Fibroblast of lung (primary cell): ENCODE measurements at places on chromosomes 3 and 15.

- DNase-seq: peak; percentile 79
Observed at GRCh38 chr3:8607234-8608040, 37.2 kb downstream of the SSUH2 start.

GRCh38 chr15:91061997-91062396, 38.1 kb upstream of the SV2B start:
- DNase-seq: no peak

DNA sequence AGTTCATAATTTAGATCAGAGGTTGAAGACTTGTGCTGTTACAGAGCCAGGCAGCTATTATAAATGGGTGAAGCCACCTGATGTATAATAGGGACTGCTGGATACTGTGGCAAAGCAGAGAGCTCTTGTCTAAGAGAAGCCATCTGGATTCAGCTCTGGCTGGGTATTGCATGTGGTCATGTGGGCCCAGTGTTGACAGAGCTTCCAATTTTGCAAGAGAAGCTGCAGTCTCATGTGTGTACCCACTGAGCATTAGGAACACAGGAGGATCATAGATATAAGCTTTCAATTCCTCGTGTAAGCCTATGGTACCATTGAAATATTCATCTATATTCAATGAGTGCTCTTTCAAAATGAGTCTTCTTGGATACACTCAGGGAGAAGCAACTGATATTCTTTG, 303.9 kb upstream of the SLCO3A1 start:
- no peak for DNase-seq

GRCh38 chr3:107633327-107634098, 110.8 kb downstream of the BBX start:
- no peak for DNase-seq

DNA sequence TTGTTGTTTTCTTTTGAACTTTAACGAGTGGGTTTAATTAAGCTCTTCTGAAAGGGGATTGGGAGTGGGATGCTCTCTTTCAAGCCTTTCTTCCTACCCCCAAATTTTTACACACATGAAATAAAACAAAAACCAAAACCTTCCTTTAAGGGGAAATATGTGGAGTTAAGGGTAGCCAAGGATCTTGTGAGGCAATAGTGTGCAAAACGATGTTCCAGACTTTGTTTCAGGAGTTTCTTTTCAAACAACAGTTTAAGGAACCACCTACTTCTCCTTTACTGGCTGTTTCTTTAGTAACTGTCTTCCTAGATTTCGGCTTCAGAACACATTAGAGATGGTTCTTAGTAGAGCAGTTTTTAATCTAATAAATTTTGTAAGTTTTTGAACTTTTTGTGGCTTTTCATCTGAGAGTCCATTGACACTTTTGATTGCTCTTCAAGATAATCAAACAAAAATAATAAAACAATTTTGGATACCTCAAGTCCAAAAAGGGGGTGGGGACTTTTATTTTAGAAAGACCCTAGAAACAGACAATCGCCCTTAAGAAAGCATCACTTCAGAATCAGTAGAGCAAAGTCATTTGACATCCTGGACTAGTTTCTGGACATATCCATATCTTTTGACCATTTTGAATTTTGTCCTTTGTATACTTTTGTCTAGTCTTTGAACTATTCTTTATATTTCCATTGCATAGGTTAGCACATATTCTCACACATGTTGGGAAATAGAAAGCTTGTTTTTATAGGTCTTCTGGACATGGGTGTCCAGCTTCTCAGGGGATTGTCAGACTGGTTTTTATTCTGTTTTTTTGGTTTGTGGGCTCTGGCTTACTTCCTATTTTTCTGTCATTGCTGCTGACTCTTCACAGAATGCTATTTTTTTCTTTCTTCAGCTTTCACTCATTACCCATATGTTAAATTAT, 6.0 kb downstream of the DIPK2A start:
- peak; percentile 74 for DNase-seq
